ENCODE measurements at places on chromosomes 12 and 14. TPM values are rescaled to one million over a fixed set of nuclear protein-coding genes. Genes with fewer than 3 reads are reported as not detected.

GRCh38 chr14:90611936-90612335 is 204.3 kb downstream of the TTC7B start:
- no peak for DNase-seq

GRCh38 chr12:75710361-75711069 is 199.1 kb upstream of the KRR1 start:
- no peak for DNase-seq

GRCh38 chr12:50032515-50032853 is 7.2 kb upstream of the RACGAP1 start:
- no peak for DNase-seq

GRCh38 chr12:12338527-12339168 is 11.4 kb downstream of the MANSC1 start:
- DNase-seq: no peak

GRCh38 chr12:6204533-6205143 is 4.4 kb downstream of the CD9 start:
- DNase-seq: no peak

GRCh38 chr12:56591126-56591525 is 39.0 kb downstream of the BAZ2A start:
- no peak for DNase-seq

GRCh38 chr14:27026097-27026496 is 428.3 kb upstream of the NOVA1 start:
- DNase-seq: no peak

DNA sequence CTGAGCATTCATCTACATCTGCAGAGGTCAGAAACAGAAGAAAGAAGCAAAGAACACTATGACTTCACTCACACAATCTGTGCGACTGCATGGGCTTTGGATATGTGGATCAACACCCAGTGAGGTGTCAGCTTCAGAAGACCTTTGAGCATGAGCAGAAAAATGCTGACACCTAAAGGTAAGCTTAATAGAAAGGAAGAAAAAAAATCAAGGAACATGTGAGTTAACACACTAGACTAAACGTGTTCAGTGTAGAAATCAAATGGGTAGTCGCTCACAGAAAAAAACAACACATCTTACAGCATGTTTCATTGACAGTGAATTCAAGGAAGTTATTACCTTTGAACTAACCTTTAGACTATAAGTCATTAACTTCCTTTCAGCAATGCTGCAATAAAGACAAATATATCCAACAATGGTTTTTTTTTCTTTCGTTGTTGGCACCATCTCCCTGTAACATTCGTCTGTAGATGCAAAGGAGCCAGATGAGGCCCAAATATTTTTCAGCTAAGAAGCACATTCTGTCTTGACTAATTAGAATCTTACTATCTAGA is 30.9 kb downstream of the RTRAF start:
- DNase-seq: no peak

- no peak for DNase-seq
Measured at GRCh38 chr14:101060171-101060601, 156.7 kb upstream of the RTL1 start.

- DNase-seq: no peak
Measured at GRCh38 chr12:34294137-34294536, 271.8 kb downstream of the ALG10 start.

DNA sequence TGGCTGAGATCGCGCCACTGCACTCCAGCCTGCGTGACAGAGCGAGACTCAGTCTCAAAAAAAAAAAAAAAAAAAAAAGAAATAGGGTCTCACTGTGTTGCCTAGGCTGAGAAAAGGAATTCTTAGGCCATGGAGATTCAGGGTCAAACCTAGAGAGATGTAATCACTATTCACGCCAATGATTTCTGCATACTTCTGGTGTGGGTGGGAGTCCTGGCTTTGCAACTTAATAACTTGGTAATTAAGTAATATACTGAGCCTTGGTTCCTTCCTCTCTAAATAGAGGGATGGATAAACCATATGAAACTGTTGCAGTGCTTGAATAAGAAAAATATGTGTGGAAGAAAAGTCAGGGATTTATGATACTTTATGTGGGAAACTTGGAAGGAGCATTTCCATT is 2.7 kb downstream of the ZNF410 start:
- no peak for DNase-seq

- no peak for DNase-seq
Measured at GRCh38 chr12:91562476-91562875, 379.9 kb upstream of the DCN start.

Gene ERP27
- total RNA-seq: not detected

Gene ERC1
- 45.7 TPM for total RNA-seq

Gene KRT7
- 13.2 TPM for total RNA-seq

Gene AKAP5
- 3.5 TPM for total RNA-seq

All from H1 (cell line).